GM23248 (cell line): ENCODE measurements at places on chromosomes 1 and 21.

- no peak for DNase-seq
These were observed 1.5 kb downstream of the RALGPS2 start for GRCh38 chr1:178726545-178726944.

GRCh38 chr21:45525153-45525909 lies 16.9 kb downstream of the SLC19A1 start:
- no peak for DNase-seq

GRCh38 chr21:43872531-43873197 lies 7.6 kb downstream of the AGPAT3 start:
- DNase-seq = no peak

DNA sequence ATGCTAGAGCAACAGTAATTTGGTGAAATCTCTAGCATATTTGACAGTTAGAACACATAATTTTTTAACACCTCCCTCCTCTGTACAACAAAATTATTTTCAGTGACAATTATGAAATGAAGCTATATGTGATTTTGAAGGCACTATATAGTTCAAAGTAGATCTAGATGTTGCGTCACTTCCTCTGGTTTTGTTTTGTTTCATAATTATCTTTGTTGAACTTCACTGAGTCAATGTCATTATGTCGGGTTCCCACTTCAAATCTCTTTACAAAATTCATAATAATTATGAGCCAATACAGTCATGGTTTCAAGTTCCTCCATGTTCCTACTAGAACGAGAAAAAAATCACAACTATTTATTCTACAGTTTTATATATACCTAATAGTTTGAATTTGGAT lies 254.8 kb upstream of the PLXNA2 start:
- DNase-seq = no peak

DNA sequence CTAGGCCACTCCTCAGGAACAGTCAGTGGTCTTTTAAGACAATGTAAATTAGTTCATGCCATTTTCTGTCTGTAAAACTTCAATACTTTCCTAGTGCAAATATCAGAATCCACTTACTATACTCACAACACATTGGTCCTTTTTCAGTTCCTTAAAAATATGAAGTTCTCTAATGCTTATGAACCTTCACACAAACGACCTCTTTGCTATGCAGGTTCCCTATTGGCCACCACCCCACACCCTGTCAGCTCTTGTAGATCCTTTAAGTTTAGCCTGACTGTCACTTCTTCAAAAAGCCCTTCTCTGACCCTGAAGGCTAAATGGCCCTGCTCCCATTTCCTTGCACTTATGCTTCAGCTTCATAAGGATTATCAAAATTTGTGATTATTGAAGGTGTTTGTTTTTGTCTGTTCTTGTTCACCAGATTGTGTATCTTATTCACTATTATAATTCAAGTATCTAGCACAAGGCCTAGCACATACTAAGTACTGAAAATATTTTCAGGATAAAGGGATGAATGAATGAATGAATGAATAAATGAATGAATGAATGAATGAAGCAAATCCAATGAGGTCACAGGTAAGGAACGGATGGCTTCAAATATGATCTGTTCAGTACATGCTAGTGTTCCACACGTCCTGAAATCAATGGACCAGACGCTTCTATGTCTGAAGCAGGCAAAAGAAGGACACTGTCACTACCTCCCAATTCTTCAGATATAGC lies 373.9 kb downstream of the VAV3 start:
- no peak for DNase-seq

DNA sequence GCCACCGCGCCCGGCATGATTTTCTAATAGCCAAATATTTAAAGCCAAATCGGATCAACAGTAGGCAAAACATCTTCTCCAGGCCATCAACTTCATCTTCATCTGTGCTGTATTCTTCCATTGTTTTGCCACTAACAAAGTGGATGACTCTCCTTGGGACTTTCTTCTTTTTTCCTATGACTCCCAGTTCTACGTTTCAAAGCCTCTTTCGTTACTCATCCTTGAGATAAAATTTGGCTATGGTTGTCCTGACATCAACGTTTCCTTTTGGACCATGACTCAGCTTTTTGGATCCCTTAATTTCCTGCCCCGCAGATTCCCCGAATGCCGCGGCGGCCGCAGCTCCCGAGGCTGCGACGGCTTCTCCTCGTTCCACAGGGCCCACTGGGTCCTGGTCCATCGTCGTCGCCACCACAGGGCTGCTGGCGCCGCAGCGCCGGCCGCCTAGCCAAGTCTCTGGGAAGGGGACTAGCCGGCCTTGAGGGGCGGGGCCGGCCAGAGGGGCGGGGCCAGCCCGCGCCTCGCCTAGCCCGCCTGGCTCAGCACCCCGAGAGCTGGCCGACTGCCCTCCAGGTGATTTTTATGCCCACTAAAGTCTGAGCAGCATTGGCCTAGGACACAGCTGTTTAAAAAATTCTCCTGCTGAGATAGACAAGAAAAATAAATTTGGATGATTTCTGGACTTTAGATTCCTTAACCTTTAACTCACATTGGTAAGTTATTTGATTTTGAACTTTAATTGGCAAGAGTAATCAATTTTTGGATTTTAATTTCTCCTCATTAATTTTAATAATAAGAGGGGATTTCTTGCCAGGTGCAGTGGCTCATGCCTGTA lies 93.9 kb downstream of the ADCY10 start:
- DNase-seq = peak; percentile 94

- DNase-seq = peak; percentile 80
These were observed 39.7 kb downstream of the CHML start for GRCh38 chr1:241600496-241600901.

- DNase-seq = no peak
These were observed 239.9 kb downstream of the TNR start for GRCh38 chr1:175503538-175503937.

GRCh38 chr1:33004613-33005012 lies 32.1 kb downstream of the AK2 start:
- DNase-seq = peak; percentile 73

DNA sequence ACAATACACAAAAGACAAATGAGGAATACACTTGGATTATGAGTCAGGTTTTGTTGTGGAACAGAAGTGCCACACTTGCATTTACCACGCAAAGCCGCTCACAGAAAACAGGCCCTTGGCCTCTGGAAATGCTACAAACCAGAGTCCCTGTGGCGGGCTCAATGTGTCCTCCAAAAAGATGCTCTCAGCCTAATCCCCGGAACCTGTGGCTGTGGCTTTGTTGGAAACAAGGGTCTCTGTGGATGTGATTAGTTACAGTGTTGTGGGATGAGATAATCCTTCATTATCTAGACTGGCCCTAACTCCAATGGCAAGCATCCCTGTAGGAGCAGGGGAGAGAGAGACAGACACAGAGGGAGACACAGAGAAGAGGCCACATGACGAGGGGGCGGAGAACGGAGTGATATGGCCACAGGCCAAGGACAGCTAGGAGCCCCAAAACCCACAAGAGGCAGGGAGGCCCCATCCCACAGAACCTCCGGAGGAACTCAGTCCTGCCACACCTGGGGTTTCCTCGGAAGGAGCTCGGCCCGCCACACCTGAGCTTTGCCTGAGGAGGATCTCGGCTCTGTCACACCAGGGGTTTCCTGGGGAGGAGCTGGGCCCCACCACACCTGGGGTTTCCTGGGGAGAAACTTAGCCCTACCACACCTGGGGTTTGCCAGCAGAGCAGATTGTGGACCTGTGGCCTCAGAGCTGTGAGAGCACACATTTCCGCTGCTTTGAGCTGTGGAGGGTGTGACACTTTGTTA lies 55.4 kb downstream of the NPHP4 start:
- DNase-seq = no peak

- DNase-seq = no peak
These were observed 82.2 kb downstream of the BCAR3 start for GRCh38 chr1:93599479-93599878.

GRCh38 chr1:16266411-16267118 lies 29.6 kb upstream of the CPLANE2 start:
- peak; percentile 11 for DNase-seq

DNA sequence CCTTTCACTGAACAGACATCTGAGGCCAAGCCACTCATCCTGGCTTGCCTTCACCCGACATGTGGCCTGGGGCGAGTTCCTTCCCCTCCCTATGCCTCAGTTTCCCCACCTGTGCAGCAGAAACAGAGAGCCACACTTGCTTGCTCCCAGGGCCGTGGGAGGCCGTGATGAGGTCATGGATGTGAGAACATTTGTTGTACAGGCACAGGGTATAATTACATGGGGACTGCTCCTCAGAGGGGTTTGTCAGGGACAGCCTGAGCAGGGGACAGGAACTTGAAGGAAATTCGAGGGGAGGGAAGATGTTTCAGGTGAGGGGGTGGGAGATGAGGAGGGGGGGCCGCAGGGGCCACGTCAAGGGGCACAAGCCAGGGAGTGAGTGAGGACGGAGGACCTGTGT lies 56.1 kb downstream of the ALPL start:
- DNase-seq = no peak

GRCh38 chr1:169586067-169586394 lies 250 bp downstream of the F5 start:
- DNase-seq = no peak

DNA sequence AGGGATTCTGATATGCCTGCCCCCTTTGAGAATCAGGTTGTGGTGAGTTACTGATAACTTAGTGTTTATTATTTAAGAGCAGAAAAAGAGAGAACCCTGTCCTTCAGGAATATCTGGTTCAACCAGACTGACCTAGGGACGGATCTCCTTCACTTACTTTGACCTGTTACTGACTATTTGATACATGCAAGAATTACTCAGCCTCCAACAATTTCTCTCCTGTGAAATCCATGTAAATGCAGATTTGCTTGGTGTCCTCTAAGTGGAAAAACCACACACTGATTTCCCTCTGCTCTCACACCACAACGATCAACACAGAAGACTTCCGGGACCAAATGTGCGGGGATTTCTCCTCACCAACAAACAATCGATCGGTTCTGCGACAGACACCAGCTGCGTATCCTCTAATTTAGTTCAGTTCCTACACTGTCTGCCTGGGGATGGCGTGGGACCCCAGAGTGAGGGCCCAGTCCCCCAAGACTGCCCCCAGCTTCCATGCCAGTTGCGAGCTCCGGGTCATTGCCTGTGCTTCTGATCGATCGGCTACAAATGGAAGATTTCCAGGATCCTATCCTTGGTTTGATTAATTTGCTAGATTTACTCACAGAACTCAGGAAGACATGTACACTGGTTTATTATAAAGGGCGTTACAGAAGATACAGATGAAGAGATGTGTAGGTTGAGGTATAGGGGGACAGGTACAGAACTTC lies 51.7 kb downstream of the BACE2 start:
- DNase-seq = no peak

DNA sequence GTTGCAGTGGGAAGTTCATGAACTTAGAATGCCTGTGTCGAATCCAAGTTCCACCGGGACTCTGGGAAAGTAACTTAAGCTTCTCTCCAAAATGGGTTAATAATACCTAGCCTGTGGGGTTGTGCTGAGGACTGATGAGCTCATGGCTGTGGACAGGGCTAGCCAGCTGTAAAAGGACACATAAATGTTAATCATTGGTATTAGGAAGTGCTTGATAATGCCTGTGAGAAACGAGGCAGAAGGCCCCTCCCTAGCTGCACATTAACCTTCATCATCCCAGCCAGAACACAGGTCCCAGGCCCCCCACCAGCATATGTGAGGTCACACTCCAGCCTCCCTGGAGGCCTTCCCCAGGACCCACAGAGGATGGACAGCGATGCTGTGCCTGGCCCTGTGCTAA lies 789 bp upstream of the GJB4 start:
- no peak for DNase-seq

DNA sequence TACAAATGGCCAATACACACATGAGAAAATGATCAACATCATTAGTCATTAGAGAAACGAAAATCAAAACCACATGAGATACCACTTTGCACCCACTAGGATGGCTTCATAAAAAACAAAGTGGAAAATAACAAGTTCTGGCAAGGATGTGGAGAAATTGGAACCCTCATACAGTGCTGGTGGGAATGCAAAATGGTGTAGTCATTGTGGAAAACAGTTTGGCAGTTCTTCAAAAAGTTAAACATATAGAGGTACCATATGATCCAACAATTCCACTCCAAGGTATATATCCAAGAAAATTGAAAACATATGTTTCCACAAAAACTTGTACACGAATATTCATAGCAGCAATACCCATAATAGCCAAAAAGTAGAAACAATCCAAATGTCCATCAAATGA lies 231.6 kb upstream of the CSF3R start:
- DNase-seq = no peak

DNA sequence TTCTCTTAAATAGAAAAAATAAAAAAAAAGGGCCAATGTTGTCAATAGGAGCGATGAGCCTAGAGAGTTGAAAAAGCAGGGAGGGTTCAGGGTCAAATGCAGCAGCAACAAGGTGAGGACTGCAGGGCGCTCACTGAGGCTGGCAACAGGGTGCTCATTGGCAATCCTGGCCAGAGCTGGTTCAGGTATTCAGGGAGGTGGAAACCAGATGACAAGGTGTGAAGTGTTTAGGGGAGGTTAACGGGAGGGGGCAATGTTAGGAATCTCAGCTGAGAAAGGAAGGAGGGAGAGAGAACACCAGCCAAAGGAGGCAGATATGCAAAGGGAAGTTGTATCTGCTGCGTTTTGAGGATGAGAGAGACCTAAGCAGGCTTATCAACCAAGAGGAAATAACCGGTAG lies 129.8 kb upstream of the DAB1 start:
- no peak for DNase-seq

DNA sequence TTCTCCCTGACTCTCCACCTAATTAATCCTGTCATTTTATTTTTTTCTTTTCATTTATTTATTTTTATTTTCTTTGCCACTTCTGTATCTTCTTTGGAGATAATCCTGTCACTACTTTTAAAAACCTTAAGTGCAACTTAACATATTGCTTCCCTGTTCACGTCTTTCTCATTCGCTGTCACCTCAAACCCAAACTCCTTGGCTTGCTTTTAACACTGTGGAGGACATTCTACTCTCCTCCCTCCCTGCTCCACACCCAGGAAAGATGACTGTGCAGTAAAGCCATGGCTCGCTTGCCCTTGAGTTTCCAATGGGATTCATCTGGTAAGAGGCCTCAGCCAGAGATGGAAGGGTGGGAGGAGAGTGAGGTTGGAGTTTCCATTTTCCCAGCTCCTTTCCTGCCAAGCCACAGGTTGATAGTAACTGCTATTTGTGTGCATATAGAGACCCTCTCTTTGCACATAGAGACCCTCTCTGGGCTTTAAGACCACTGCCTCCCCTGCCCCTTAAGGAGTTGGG lies 6.4 kb upstream of the BRWD1 start:
- DNase-seq = peak; percentile 71

GRCh38 chr1:151807766-151808165 lies 2.5 kb upstream of the LINGO4 start:
- no peak for DNase-seq

- peak; percentile 48 for DNase-seq
These were observed 254.4 kb upstream of the GJB5 start for GRCh38 chr1:34500451-34500850.

DNA sequence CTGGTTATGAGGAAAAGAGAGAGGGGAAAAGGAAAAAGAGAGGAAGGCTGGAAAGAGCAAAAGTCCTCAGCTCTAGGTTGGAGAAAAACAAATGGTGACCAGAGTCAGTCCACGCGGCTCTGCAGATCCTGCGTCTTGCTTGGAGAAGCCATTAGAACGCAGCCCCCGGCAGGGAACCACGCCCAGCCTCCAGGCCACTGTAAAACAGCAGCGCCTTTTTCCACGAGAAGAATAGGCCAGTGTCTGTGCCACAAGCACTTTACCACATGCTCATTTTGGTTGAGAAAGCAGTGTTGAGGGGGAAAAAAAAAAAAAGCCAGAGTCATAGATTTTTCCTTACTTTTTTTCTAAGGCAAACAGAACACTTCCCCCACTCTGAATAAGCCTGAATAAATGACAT lies 846.9 kb upstream of the ADAMTS5 start:
- no peak for DNase-seq
